SK-N-SH treated with all-trans-retinoic acid at 6 μM for 48 hours (cell line): ENCODE measurements at places on chromosomes 1 and 21.

DNA sequence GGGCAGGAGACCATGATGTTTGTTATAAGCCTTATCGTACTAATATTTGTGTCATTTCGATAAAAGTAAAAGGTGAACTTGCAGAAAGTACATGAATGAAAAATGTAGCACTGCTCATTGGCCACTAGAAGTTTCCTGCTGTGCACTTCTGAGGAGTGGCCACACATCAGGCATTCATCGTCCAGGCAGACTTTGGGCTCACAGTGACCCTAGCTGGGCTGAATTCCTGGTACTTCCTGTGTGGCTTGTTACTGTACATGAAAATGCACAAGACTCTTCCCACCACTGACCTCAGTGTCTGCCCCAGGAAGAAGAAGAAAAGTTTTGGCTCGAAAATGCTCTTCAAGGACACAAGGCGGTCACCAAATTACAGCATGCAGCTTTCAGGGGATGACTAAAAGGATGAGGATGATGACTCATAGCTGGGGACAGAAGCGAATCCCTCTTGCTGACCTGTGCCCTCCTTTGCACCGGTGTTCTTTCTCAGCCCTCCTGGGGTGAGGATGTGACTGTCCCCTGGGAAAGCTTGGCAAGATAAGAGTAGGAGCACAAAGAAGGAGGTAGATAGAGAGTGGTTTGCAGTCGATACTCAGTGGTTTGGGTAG, 252.4 kb upstream of the KAZN start:
- no peak for ATAC-seq

DNA sequence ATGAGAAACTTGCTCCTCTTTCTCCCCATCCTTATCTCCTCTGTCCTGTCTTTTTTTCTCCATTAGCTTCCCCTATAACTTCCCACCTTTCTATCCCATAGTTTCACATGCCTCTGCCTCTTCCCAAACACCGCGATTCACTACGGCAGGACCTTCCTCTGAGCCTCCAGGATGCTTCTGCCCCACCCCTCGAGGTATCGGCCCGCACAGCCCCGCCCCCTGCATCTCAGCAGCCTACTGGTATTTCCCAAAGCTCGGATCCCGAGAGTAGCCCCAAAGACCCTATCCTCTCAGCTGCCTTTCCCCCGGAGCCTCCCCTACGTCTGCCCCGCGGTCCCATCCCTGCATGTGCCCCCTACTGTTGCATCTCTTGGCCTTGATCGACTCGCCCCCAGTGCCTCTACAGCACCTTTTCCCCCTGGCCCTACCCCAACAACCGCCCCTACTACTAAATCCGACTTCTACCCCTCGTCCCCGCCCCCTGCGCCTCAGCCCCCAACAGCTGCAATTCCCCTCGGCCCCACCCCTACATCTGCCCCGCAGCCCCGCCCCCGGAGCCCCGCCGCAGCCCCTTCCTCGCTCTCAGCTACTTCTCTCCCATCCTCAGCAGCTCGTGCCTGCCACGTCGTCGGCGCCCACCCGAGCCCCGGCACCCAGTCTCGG, 512 bp downstream of the PIAS3 start:
- ATAC-seq = peak; percentile 27

GRCh38 chr1:16101623-16102022, 28.2 kb upstream of the FAM131C start:
- ATAC-seq = no peak

- no peak for ATAC-seq
Observed at GRCh38 chr1:111205714-111206050, 5.2 kb upstream of the DENND2D start.

- ATAC-seq = no peak; the same call in 2 of the 3 replicates
Observed at GRCh38 chr1:100700586-100700985, 19.0 kb upstream of the VCAM1 start.

GRCh38 chr1:190551638-190552037, 74.0 kb upstream of the BRINP3 start:
- ATAC-seq = no peak
